Stimulated activated CD4-positive, alpha-beta T cell treated with anti-CD3 and anti-CD28 coated beads, Interleukin-1b, Interleukin-23, amount 100 ng/mL, for 24 hours (primary cell): ENCODE measurements at places on chromosomes 3 and 15.

DNA sequence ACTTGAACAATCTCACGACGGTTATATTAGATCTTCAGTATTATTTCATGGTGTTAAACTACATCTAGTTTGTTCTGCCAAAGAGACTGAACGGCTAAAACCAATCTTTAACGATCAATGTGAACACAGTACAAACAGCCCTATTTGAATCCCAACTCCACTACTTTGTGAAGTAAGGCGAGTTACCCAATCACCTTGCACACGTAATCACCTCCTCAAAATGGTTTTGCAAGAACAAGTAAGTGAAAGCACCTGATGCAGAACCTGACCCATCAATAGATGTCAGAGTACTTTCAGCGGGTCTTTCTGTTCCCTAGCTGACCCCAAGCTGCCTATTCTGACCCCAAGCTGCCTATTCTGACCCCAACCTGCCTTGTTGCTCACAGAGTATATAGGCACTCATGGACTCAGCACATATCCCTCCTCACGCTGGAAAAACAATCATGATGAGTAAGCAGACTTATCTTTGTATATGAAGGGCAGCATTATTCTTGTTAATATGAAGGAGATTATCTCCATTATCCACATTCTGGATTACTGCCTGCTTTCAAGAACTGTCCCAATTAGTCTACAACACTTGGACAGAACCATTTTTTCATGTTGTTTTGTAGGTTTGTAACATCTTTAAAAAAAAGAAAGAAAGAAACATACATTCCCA is 3.7 kb downstream of the KPNA1 start:
- DNase-seq = no peak

- DNase-seq = no peak
These were observed 82.0 kb downstream of the GMNC start for GRCh38 chr3:190780524-190780923.

GRCh38 chr3:139087621-139088020 is 42.9 kb upstream of the PRR23C start:
- DNase-seq = no peak

DNA sequence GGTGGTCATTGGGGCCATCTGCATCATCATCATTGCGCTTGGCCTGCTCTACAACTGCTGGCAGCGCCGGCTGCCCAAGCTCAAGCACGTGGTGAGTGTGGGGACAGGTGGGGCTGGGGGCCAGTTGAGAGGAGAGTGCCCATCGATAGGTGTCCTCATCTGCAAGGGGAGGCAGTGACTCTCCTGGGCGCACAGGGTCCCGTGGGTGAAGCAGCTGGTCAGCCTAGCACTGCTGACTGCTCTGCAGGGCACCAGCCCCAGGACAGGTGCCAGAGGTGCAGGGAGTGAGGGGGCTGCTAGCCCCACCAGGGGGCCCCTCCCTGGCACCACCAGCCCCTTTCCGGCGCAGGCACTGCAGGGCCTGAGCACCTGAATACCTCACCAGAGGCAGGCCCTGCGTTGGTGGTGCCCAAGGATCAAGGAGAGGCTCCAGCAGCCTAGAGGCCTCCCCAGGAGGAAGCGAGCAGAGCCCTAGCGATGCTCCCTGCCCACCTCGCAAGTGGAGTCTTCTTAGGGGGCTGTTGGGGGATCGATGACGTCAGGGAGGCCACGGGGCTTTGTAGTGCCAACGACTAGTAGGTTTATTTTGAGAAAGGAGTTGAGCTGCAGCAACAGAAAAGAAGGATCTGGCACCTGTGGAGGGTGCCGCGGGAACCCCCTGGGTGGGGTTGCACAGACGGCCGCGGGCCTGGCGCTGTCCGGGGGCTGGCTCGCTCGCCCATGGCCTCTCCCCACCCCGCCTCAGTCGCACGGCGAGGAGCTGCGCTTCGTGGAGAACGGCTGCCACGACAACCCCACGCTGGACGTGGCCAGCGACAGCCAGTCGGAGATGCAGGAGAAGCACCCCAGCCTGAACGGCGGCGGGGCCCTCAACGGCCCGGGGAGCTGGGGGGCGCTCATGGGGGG is 976 bp upstream of the ABTB1 start:
- peak; percentile 14 for DNase-seq

DNA sequence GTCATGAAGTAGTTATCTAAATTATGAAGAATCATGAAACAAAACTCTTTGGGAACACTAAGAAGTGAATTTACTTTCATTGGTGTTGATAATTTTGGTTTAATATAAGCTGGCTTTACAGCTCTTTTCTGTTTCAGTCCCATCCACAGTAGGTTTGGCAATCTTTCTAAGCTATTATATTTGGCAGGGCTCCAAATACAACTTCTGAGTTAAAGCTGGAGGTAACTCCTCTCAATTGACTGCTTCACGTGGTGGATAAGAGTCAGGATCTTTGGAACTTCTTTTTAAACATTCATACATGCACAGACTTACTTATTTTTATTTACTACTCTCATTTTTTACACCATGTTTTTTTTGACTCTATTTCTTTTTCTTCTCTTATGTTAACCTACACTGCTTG is 106.5 kb upstream of the EPHA3 start:
- DNase-seq = no peak

DNA sequence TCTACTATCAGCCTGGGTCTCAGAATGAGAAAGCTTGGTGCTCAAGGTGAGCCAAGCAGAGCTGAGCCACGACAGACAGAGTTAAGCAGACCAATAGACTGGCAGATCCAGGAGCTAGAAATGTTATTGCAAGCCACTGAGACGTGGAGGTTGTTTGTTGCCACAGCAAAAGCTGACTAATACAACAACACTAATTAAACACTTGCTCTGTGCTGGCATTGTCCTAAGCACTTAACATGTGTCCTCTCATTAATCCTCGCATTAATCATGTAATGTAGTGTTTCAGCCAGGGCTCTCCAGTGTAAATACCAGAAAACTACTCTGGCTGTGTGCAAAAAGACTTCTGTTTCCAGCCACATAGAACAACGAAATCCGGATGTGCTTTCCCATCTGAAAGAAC is 11.6 kb upstream of the SPSB4 start:
- DNase-seq = no peak

DNA sequence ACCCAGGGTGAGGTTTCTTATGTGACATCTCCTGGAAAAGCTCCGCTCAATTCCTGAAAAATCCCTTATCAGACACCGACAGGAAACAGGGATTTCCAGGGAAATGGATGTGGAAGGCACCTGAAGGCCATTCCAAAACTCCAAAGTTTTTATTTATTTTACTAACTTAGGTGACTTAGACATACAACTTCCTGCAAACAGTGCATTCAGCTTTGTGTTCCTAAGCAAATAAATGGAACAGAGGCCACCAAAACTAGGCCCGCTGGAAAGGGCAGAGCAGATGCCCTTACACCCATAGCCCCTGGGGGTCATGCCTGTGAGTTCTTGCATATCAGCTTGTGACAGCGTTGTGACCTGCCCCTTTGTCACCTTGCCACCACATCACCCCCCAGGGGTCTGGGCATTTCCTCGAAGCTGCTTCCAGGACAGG is 239.4 kb downstream of the XXYLT1 start:
- DNase-seq = no peak

DNA sequence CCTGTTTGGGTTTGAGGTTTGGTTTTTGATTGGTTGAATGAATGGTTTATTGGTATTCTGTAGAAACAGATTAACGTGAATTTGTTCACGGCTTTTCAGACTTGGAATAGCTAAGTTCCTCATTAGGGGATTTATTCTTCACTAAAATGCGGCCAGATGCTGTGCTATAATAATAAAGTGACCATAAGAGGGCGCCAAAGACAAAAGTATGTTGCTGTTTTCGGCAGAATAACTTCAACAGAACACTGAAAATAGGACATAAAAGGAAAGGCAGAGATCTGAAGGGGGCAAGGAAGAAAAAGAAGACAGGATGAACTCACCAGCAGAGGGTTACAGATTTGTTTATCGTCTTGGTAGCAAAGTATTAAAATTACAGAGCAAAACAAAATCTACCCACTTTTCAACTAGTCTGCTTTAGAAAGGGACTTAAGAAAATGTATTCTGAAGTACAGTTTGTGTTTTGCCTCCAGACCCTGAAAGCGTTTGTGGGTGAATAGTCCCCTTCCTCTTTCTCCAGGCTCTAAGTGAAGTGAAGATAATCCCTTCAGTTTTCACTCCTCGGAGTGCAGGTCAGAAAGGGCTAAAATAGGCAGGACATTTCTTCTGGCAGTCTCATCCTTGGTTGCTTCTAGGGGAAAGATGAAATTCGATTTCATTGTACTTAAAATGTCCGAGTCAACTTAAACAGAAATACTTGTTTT is 147.6 kb downstream of the IL20RB start:
- no peak for DNase-seq

DNA sequence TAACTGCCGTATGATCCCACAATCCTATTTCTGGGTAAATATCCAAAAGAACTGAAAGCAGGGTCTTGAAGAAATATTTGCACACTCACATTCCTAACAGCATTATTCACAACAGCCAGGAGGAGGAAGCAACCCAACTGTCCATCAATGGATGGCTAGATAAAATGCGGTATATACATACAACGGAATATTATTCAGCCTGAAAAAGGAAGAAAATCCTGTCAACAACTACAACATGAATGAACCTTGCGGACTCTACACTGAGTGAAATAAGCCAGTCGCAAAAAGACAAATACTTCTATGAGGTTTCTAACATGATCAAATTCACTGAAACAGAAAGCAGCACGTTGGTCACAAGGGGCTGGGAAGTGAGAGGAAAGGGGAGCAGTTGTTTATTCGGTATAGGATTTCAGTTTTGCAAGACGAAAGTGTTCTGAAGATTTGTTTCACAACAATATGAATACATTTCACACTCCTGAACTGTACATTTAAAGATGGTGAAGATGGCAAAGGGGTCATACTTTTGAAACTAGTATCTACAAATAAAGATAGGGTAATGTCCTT is 6.2 kb downstream of the DLG1 start:
- DNase-seq = no peak

GRCh38 chr15:99857836-99858235 is 124.6 kb upstream of the LYSMD4 start:
- DNase-seq = no peak

- no peak for DNase-seq
These were observed 1.3 kb downstream of the CX3CR1 start for GRCh38 chr3:39278616-39278935.

DNA sequence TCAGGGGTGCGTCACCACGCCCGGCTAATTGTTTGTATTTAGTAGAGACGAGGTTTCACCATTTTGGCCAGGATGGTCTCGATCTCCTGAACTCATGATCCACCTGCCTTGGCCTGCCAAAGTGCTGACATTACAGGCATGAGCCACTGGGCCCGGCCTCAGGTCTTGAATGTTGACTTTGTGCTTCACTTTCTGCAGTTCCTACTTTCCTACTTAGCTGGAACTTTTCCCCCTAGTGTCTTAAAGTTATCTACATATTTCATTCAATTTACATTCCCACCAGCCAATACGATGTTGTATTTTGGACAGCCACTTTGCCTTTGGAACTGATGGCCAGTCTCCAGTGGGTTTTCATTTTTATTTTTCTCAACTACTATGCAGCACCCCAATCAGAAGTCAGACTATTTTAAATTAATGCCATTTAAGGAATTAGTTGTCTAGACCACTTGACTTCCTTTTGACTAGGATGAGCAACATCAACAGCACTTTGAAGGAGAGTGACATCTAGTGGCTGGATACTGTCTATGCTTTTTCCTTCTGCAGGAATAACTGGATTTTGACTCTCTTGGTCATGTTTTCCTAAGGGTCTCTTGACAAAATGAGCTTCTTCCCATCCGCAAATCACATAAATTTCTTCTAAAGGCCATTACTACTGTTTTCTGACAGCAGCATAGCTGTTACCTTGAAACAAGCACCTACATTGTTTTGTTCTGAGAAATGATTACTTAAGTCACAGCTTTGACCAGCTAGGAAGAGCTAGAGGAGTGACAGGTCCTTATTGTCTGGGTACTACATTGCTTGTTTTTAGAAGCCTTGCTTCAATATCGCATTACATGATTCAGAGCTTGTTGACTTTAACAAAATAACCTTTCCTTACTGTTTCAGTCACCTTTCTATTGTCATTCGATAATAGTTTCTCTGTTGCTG is 140.2 kb downstream of the ITPR1 start:
- no peak for DNase-seq

GRCh38 chr3:189449084-189449483 is 182.1 kb upstream of the TP63 start:
- no peak for DNase-seq
